ENCODE measurements at places on chromosomes 5 and 9. TPM values are rescaled to one million over a fixed set of nuclear protein-coding genes. Genes with fewer than 3 reads are reported as not detected.

DNA sequence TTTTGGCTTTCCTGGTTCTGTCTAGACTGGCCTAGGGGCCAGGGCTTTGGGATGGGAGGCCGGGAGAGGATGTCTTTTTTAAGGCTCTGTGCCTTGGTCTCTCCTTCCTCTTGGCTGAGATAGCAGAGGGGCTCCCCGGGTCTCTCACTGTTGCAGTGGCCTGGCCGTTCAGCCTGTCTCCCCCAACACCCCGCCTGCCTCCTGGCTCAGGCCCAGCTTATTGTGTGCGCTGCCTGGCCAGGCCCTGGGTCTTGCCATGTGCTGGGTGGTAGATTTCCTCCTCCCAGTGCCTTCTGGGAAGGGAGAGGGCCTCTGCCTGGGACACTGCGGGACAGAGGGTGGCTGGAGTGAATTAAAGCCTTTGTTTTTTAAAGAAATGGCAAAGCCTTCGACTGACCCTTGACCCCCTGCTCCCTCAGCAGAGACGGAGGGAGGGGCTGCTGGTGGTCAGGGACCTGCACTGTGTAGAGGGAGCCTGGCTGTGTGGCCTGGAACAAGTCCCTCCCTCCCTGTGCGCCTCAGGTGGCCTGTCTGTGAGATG lies 11.1 kb downstream of the FPGS start:
- DNase-seq: no peak

Gene IL17B
- total RNA-seq: 51.7 TPM

DNA sequence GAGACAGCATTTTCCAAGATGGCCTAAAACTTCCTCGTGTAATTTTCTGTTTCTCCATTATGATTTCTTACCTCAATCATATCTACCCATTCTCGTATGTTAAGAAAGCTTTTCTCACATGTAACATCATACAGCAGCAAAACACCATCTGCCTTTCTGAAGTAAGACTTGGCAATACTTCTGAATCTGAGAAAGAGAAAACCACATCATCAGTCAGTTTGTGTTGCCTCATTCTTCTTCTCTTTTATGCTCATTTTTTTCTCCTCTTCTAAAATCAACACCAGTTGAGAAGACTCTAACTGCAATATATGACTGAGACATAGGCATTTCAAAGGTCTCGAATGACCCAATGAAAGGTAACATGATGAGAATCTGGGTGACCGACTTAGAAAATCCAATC lies 66.0 kb downstream of the RASEF start:
- DNase-seq: no peak

DNA sequence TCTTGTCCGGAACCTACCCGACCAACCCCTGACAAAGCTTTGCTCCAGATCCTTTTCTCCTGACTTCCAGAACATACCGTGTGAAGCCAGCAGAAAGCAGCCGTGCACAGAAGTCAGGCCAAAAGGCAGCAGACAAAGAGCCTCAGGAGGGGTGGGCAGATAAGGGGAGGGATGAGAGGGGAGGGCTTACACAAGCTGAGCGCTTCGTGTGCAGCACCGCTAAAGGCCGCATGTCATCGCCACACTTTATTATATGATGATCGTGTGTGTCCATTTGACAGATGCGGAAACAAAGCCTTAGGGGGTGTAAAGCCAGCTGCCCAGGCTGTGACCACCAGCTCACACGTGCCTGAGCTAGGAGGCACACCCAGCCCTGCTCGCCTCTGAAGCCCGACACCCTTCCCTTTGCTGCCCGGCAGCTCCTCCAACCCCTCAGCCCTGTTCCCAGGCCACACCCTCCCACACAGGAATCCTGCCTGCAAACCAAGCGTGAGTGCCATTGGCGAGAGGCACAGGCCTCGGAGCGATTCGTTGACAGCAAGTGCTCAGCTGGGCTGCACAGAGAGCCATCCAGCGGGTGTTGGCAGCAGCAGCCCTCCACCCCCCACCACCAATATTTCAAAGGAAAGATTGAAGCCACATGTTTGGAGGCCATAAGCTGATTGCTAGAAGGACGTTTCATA lies 170.5 kb upstream of the SMIM23 start:
- DNase-seq: no peak

Gene ADCY2
- 10.0 TPM for total RNA-seq

DNA sequence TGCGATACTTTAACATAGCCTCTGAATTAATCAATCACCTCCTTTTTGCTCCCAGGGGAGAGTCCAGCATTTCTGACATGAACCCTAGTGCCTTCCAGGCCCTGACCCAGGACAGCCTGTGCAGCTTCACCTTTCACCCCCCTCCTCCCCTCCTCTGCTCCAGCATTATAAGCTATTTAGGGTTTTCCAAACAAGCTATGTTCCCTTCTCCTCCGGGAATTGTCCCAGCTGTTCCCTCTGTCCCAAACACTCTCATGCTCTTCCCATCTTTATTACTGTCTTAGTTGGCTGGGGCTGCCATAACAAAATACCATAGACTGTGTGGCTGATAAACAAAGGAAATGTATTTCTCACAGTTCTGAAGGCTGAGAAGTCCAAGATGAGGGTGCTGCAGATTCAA lies 161.5 kb downstream of the EBF1 start:
- DNase-seq: no peak

DNA sequence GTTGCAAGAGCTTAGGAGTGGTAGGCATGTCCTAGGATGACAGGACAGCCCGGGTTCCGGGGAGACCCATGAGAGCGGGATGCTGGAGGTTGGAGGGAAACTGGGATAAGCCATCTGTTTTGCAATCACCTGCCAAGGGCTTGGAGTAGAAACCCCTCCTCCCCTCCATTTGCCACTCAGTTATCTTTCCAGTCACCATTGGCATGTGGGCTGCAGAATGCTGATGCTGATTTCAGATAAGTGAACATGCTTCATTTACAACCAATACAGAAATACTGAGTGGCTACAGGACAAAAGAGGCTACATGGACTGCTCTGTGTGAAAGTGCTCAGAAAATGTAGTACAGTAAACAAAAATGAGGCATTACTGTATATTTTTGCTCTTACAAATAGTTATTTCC lies 93.4 kb upstream of the KIF2A start:
- DNase-seq: no peak

Gene PLEKHG4B
- 1.1 TPM for total RNA-seq

DNA sequence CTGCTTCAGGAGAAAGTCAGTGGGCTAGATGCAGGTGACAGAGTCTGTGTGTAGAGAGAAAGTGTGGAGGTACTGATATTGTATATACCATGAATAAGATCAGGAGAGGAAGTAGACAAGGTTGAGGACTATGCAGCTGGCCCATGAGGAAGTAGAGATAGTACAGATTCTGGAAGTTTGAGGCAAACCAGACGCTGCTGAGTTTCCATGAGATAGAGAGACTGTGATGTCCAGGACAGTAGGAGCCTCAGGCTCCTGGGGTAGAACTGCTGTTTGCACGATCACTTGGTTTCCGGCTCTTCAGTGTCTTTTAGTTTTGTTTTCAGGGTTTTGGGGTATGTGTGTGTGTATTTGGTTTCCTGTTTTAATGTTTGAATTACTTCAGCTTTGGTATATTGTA lies 13.6 kb downstream of the OTULINL start:
- no peak for DNase-seq

DNA sequence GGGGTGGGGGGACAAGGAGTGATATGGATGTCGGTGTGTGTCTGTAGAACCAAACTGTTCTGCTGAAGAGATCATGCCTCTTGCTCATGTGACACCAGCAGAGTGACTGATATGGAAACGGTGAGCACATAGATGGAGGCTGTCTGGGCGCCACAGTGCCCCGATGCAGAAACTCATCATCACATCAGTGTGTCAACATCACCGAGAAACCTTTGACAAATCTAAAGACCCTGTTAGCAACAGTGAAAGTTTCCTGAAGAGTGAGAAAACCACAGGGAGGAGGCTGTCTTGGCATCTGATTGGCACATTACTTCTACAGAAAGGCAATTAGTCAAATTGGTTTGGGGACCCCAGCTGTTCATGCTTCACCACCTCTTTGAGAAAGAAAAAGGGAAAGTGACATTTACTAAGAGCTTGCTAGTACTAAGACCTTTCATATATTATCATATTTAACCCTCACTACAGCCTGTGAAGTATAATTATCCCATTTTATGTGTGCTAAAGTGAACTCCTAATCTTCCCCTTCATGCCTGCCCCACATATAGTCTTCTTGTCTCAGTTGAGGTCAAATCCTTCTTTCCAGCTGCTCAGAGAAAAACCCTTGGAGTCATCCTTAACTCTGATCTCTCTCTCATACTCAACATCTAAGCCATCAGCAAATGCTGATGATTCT lies 25.6 kb downstream of the CSF2 start:
- DNase-seq: no peak

- DNase-seq: no peak
Observed at GRCh38 chr5:36202521-36202961, 39.2 kb downstream of the NADK2 start.

Gene LRRC19
- not detected for total RNA-seq

Gene ERCC8
- total RNA-seq: 11.9 TPM

- peak; percentile 35 for DNase-seq
Observed at GRCh38 chr9:137972355-137972987, 94.9 kb downstream of the CACNA1B start.

Gene STPG3
- not detected for total RNA-seq

Gene OR13C5
- total RNA-seq: not detected

- DNase-seq: no peak
Observed at GRCh38 chr9:91727316-91727861, 222.6 kb downstream of the ROR2 start.

DNA sequence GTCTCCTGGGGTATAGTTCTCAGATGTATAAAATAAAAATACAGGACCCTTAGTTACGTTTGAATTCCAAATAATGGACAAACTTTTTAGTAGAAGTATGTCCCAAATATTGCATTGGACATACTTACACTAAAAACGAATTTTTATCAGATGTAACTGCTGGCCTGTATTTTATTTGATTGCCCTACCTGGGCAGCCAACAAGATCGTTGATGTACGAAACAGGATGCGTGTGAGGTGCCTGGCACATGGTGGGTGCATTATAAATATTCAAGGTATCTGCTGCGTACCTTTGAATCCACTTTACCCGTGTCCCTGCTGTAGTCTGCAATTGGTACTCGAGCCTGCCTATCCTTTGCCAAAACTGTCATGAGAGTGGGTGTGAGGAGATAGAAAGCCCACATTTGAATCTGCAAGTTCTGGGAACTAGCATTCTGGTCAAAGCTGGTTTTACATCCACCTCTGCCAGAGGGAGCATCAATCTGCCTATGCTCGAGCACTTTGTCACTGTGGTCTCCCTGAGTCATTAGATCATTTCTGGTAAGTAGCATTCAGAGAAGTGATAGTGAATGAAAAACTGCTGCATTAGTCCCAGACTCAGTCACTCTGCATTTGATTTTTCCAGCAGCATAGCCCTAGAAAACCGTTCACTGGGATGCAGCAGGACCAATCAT lies 133.7 kb upstream of the IQGAP2 start:
- DNase-seq: no peak

Gene FGF10
- 13.1 TPM for total RNA-seq

DNA sequence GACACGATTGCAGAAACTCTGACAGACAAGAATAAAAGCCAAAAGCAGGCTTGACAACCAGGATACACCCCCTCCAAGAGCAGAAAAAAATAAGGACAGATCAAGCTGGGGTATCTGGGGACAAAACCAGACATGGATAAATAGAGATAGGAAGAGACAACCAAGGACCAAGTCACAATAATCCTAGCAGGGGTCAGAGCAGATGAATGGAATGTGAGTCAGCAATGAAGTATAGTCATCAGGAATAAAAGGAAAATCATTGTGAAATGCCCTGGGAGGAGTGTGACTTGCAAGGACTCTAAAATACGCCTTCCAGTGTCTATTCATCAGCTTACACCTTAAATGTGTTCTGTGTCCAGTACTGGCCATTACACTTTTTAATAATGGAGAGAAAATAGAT lies 206.8 kb downstream of the CAAP1 start:
- no peak for DNase-seq

GRCh38 chr9:78035383-78035993 lies 3.9 kb upstream of the GNAQ start:
- no peak for DNase-seq

- DNase-seq: no peak
Observed at GRCh38 chr5:72268753-72269410, 51.2 kb downstream of the MRPS27 start.

Gene SVEP1
- 110 TPM for total RNA-seq

- DNase-seq: no peak
Observed at GRCh38 chr9:117103438-117104110, 311.3 kb downstream of the ASTN2 start.

DNA sequence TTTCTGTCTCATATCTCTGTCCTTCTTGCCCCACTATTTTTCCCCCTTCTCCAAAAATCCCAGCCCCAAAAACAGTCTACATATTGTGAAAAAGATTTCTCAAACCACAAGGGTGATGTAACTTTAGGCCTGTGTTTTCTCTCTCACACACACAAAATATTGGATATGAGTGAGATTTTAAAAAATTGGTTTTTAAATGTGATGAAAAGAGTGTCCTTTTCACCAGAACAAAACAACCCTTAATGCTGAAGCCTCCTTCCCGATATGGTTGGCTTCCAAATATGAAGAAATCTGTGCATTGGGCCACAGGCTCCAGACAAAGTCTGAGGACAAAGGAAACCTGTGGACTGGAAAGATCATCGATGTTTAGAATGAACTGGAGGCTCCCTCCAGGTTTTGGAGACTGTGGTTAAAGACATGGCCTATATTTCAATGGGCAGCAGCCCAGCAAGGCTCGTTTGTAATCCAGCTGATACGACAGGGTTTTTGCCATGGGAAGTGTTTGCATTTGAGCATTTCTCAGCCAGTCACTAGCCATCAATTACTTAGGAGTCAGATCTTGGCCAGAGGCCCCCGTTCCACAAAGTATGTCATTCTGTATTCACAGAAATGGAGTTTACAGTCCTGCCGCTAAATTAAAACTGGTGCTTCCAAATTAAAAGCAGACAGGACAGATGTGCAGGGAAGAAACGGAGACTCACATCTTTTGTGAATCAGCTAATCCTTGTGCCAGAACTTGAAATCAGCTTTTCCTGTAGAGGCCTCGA lies 546.3 kb downstream of the EBF1 start:
- DNase-seq: peak; percentile 63

Gene MYORG
- 6.6 TPM for total RNA-seq

GRCh38 chr9:98248737-98249474 lies 6.5 kb downstream of the TBC1D2 start:
- DNase-seq: peak; percentile 74

Gene CDKN2B
- total RNA-seq: 4.0 TPM

Gene SPINK13
- not detected for total RNA-seq

Gene FBN2
- 6.5 TPM for total RNA-seq

GRCh38 chr5:169302491-169303118 lies 1.7 kb upstream of the SLIT3 start:
- DNase-seq: peak; percentile 88

Gene C5orf46
- total RNA-seq: not detected

Gene ROPN1L
- total RNA-seq: 0.94 TPM

Gene SUB1
- 147 TPM for total RNA-seq

- DNase-seq: no peak
Observed at GRCh38 chr9:34884747-34885189, 73.3 kb upstream of the PHF24 start.

DNA sequence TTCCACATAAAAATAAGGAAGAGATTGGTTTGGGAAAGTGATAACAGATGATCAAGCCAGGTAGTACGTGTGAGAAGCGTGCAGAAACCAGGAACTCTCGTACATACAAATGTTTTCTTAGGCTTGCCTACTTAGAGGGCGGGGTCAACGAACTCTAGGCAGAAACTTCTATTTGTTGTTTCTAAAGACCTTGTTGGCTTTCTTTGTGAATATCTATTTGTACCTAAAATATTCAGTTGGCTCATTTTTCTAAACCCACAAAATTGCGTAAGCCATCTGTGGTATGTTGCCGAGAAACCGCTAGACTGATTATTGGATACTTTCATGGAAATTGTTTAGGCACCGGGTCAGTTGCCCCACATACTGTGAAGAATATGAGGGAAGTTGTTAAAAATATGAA lies 458.5 kb downstream of the MAT2B start:
- no peak for DNase-seq

- DNase-seq: no peak
Observed at GRCh38 chr9:121189006-121189405, 12.7 kb downstream of the RAB14 start.
